Activated CD8-positive, alpha-beta memory T cell treated with anti-CD3 and anti-CD28 coated beads for 24 hours (primary cell): ENCODE measurements at places on chromosomes 4 and X.

GRCh38 chr4:67019686-67020437 is 525.4 kb downstream of the CENPC start:
- no peak for DNase-seq

- DNase-seq, result no peak
Measured at GRCh38 chrX:136457303-136457917, 30.3 kb upstream of the BRS3 start.

- DNase-seq, result no peak
Measured at GRCh38 chr4:57676394-57676793, 566.2 kb upstream of the IGFBP7 start.

DNA sequence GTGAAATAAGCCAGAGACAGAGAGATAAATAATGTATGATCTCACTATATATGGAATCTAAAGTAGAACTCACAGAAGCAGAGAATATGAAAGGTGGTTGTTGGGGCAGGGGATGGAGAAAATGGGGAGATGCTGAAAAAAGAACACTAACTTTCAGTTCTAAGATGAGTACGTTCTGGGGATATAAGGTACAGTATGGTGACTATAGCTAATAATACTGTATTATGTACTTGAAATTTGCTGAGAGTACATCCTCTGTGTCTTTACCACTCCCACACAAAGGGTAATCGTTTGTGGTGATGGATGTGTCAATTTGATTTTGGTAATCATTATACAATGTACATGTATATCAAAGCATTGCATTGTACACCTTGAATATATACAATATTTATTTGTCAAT is 6.6 kb downstream of the FBXL5 start:
- DNase-seq, result no peak

DNA sequence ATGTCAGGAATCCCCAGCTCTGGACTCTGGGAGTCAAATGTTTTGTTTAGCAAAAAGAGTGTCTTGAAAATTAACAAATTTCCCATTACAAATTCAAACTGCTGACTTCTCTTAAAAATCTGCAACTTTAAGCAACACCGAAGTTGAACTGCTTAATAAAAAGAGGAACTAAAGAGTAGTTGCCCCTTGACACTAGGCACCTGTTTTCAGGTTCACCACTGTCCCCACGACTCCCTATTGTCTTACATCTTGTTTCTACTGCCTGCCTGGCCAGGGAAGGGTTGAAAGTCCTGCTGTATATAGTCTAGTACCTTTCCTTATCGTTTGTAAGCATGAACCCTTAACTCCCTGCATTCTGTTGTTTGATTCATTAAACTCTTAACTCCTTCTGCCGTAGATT is 173.9 kb downstream of the SCFD2 start:
- DNase-seq, result no peak

- DNase-seq, result no peak
Measured at GRCh38 chr4:187550256-187550950, 445.2 kb upstream of the ZFP42 start.

DNA sequence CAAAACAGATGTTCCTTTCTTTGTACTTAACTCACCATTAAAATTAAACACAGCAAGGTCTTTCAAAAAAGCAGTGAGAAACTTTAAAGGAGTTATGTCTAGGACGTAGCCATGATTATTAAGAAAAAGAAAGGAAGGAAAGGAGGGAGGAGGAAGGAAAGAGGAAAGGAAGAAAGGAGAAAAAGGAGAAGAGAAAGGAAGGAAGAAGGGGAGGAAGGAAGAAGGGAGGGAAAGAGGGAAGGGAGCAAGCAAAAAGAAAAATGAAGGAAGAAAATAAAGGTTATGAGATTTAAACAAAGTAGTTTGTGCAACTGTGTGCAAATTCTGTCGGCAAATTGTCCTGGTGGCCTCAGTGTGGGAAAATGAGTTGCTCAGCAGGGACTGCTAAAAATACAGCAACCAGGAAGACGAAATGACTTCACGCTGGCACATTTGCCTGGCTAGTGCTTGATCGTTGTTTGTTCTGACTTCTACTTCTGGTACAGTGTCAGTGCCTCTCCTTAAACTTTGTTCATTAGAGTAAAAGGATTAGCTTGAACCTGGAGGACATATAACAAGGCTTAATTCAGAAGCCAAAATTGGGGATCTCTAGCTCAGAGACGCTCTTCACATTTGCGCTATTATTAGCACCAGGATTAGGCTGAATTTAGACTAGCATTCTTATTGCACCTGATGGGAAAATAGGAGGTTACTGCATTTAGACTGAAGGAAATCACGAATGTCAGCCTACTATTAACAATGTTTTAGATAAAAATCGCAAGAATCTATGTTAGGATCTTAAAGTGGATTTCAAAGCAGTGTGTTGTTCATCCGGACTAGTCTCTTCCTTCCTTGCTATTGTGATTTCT is 81.2 kb downstream of the DCK start:
- DNase-seq, result no peak

DNA sequence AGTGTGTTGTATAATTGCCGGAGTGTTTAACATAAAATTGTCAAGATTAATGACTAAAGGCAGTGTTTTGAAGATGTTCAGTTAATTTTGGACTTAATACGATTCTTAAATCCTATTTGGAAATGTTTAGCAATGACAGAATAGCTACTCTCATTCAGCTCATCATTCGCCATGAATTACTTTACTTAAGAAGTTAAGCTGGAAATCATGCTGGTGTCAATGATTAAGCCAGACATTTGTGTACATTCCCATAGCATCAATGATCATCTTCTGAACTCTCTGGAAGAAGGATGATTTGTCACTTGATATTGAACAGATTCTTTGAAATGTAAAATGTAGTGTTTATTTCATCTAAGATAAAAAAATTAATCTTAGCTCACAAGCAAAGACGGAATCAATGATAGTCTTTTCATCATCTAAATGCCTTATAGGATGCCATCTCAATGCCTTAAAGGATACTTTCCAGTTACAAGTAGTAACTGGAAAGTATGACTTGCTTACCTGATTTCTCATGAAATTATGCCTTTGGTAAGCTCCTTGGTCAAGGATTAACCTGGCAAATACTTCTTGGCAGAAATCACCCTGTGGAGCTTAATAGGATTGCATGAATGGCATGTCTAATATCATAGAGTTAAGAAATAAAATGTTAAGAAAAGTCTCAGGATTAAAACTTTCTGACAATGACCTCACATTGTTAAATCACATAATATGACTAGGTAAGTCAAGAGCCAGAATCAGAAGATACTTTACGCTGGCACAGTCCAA is 515.5 kb upstream of the AGA start:
- no peak for DNase-seq

DNA sequence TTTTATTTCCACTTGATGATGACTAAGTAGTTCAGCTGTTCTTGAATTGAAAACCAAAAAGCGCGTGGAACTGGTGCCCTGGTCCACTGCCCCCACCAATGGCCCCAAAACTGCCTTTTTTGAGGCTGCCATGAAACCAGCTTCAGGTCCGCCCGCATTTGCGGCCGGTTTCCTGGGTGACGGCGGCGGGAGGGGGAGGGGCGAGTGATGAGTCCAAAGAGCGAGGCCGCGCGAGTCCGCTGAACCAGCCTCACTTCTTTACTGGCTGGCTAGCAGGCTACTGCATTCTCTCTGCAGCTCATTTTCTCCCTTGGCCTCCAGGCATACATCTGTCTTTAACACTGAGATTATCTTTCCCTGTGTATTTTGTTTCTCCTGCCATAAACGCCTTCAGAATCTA is 72.9 kb upstream of the FABP2 start:
- DNase-seq, result no peak

DNA sequence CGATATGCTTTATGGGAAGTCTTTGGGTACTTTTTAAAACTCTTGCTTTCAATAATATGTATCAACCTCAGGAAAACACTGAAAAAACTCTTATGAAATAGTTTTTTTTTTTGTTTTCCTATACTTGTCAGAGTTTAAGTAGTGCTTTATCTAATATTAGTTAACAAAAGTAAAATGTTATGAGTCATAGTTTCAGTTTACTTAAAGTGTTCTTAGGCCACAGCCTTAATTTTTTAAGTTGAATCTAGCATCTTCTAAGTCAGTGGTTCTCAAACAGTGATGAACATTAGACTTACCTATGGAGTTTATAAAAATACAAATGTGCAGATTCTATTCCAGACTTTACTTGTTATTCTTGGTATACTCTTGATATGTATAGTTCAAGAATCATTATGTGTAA is 26.3 kb upstream of the ADGRL3 start:
- no peak for DNase-seq

GRCh38 chrX:22527302-22527701 is 254.6 kb downstream of the CBLL2 start:
- no peak for DNase-seq

DNA sequence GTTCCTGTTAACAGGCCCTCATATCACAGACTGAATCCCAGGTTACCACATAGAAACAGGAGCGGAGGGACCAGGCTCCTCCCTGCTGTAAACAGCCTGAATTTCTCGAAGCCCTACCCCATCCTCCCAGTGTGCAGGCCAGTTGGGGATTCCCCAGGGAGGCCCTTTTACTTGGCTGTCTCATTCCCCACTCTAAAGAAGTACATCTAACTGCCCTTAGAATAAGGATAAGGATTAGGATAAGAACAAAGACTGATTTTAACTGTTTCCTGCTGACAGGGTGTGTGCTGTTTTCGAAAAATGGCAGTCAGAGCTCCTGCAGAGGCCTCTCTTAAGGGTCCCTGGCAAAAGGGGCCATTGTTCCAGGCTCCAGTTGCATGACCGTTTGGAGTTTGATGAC is 133.7 kb downstream of the PAPSS1 start:
- DNase-seq, result no peak

- DNase-seq, result no peak
Measured at GRCh38 chr4:125097729-125098128, 217.0 kb upstream of the FAT4 start.

GRCh38 chr4:66554826-66555225 is 884.5 kb upstream of the EPHA5 start:
- DNase-seq, result no peak

DNA sequence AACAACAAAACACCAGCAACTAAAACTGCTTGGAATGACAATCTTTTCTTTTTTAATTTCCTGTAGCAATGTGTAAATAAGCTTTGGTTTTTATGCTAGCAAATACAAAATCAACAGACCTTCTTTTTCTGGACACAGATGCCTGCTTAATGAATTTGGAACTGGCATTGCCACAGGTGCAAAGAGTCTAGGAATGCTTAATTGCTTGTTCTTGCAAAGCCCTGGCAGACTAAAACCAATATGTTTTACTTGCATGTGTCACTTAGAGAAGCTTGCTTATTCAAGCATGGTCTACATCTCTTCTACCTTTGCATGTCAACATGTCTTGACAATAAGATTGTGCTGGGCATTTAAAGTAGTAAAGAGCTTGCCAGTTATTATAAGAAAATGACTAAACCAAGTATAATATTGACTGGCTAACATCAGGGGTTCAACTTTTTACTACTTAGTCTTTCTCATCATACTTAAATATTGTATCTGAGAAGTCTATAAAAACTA is 656.7 kb upstream of the NDST4 start:
- no peak for DNase-seq

GRCh38 chrX:33188881-33189280 is 22.5 kb downstream of the DMD start:
- no peak for DNase-seq

DNA sequence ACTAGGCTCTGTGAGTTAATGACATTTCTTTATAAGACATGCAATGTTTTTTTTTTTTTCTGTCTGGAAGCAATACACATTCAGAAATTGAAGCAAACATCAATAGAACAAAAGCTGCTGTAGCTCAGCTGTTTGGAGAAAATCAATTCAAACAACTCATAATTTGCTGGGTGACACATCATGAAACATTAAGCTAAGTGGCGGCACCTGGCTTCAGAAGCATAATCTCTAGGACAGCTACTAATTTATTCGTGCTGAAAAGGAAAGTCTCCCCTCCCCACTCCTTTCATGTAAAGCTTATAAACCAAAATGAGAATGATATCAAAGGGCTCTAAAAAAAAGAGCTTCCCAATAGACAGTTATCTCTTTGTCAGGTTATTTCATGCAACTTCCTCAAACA is 73.9 kb downstream of the LUZP4 start:
- DNase-seq, result no peak

DNA sequence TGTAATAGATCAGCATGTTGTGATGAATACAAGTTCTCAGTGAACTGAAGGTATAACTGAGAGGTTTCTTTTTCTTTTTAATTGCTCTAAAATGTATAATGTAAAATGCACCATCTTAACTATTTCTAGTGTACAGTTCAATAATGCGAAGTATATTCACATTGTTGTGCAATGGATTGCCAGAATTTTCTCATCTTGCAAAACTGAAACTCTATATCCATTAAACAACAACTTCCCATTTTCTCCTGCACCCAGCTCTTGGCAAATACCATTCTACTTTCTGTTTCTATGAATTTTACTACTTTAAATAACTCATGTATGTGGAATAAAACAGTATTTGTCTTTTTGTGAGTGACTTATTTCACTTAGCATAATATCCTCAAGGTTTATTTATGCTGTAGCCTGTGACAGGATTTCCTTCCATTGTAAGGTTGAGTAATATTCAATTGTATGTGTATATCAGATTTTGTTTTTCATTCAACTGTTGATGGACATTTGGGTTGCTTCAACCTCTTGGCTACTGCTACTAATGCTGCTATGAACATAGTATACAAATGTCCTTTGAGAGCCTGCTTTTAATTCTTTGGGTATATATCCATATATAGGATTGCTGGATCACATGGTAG is 53.5 kb upstream of the NPFFR2 start:
- DNase-seq, result no peak

GRCh38 chrX:137562096-137562495 is 3.8 kb upstream of the ZIC3 start:
- DNase-seq, result no peak

DNA sequence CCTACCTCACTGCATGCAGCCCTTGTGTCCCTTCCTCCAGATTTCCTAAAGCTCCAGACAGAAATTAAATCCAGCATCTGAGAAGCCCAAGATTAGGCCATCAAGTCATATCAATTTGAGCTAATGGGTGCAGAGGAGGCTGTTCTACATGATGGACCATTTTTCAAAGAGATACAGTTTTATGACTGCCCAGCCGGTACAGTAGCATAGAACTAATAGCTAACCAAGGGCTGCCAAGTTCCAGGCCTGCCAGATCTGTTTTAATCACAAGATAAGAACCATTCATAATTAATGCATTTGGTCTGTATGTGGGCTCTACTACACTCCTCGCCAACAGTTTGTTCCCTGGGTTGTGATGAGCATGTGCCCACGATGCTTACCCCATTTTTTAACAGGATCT is 73.9 kb upstream of the PLAC1 start:
- DNase-seq, result no peak

GRCh38 chr4:146112389-146112788 is 63.1 kb upstream of the LSM6 start:
- DNase-seq, result no peak

DNA sequence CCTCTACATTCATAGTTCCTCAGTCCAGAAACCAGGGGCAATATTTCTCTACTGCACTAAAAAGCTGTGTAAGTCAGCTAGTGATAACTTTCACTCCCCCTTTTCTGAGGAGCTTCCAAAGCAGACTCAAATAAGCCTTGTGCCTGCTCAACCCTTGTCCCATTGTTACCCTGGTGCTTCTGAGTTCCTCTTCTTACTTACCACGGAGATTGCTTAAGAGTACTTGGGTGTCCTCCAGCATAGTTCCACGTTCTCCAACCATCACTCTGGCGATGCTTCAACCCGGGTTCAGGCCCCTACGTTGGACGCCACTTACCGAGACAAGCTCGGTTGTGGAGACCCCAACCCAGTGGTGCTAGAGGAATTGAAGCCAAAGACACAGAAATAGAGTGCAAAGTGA is 71.6 kb downstream of the ADAM29 start:
- DNase-seq, result no peak
